Stimulated activated CD8-positive, alpha-beta memory T cell treated with anti-CD3 and anti-CD28 coated beads, Interleukin-7, amount 100 ng/mL, for 1 hour (primary cell): ENCODE measurements at places on chromosomes 2 and 18.

- no peak for DNase-seq
These were observed 156.0 kb downstream of the PXDN start for GRCh38 chr2:1588051-1588977.

DNA sequence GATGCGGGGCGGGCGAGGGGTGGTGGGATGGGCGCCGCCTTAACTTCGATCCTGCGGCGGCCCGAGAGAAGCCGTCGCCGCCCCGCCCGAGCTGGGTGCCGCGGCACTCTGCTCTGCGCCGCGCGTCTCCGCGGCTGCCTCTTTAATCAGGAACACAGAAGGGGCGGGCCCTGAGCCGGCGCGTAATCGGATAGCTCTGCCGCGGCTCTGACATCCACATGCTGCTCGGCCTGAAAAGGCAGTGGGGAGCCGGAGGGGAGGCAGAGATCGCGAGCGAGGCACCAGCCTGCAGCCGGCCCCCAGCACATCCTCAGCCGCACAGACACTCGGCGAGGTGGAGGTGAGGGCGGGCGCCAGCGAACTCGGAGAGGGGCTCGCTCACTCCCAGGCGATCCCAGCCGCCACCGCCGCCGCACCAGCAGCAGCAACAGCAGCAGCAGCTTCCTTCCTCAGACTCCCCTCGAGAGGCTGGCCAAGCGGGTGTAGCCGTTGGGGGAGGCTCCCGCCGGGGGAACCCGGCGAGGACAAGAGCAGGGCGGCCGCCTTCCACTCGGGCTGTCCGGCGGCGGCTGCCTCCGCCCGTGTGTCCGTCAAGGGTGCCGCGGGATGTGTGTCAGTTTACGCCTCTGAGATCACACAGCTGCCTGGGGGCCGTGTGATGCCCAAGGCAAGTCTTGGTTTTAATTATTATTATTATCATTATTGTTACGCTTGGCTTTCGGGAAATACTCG is at the start of gene NRP2:
Gene NRP2, plus strand, starts transcription at position 263 of the 732 bp plus-strand sequence. CDS start 790 bp downstream, outside the sequence.
- DNase-seq: no peak

- DNase-seq: no peak
These were observed 2.3 kb downstream of the FOSL2 start for GRCh38 chr2:28394997-28395333.

DNA sequence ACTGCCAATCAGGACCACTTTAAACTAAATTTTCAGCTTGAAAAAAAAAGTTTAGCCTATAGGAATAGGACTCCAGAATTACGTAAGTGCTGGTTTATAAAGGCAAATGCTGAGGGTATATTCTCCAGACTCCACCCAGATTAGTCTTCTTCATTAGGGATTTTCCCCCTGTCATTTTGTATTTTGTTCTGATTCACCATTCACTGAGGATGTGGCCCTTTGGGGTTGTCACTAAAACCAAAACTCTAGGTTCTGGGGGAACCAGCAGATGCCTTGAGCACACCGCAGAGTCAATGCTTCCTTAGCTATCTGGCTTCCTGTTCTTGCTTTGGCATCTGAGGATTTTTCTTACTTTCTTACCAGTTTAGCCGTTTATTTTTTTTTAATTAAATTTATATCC is 10.5 kb downstream of the SCYGR4 start:
- no peak for DNase-seq

- no peak for DNase-seq
These were observed 52.5 kb downstream of the RHOB start for GRCh38 chr2:20499387-20499786.

- DNase-seq: no peak
These were observed 185.3 kb upstream of the RAB6C start for GRCh38 chr2:129794116-129794515.

DNA sequence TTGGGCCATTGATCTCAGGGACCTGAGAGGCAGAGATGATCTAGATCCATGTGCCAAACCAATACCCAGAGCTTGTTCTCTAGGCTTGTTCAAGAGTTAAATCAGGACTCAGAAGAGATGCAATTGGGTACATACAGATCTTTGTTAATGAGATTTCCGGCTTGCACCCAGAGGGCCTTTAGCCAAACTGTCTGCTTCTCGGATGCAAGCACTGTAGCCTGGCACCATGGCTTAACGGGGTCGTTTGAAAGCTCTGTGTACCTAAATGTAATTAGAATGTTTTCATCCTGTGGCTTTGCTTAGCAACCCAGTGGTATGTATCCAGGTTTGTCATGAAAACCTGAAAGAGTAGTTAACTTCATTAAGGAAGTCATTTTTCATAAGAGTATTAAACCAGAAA is 94.2 kb downstream of the TPGS2 start:
- no peak for DNase-seq

- no peak for DNase-seq
These were observed 86.8 kb downstream of the FMNL2 start for GRCh38 chr2:152421521-152422370.

GRCh38 chr18:3117493-3118192 is 102.1 kb downstream of the MYOM1 start:
- DNase-seq: no peak

- no peak for DNase-seq
These were observed 45.2 kb downstream of the ACVR1 start for GRCh38 chr2:157830696-157831570.
